ENCODE measurements at places on chromosomes 7 and 10.

- no peak for DNase-seq
Measured at GRCh38 chr7:19322002-19322401, 176.8 kb upstream of the FERD3L start.

DNA sequence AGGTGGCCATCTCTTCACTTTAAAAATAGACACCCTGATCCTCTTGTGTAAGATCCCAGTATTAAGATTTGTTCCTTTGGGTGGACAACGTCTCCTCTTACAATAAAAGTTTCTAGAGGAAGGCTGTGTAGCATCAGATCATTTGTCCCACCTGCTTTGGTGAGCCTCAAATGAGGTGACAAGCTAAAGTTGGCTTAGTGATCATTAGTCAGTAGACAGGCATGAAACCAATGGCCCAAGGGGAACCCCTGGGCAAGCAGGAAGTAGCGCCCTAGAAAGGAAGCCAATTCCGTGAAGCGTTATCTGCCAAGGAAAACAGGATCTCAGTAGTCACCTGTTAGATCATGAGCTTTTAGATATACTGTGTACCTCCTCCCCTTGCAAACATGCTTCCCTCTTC, 66.8 kb downstream of the PCGF5 start:
- no peak for DNase-seq

GRCh38 chr7:64574540-64575099, 11.7 kb upstream of the ZNF680 start:
- no peak for DNase-seq

GRCh38 chr10:7892146-7892545, 73.8 kb downstream of the TAF3 start:
- DNase-seq, result no peak

GRCh38 chr10:88156341-88156740, 292.9 kb downstream of the PTEN start:
- no peak for DNase-seq

DNA sequence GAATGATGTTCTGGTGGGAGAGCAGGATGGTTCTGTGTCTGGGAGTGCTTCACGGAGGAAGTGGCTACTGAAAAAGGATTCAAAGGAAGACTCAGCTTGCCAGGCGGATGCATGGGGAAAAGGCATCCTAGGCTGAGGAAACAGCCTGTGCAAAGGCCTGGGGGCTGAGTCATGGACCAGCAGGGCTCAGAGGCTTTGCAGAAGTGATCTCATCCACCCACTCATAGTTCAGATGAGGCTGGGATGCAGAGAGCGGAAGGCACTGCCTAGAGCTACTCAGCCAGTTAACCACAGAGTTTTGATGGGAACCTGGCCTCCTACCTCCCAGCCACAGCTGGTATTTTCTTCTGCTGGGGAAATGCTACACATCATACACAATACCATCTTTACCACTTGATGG, 15.8 kb upstream of the ADAMTS14 start:
- no peak for DNase-seq

GRCh38 chr7:50822706-50823105, 40.0 kb upstream of the GRB10 start:
- no peak for DNase-seq

DNA sequence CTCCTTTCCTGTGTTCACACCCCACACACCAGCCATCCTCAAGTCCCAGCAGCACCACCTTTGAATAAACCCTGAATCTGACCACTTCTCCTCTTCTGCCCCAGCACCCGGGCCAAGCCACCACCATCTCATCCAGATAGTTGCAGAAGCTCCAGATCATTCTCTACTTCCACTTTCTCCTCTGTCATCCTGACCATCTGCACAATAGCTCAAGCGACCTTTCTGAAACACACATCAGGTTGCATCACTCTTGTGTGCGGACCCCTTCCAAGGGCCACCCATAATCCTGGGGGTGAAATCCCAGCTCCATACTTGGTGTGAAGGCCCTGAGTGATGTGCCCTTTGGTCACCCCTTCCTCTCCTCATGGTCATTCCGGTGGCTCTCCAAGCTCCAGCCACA, 187.4 kb upstream of the GALNT17 start:
- DNase-seq, result no peak

DNA sequence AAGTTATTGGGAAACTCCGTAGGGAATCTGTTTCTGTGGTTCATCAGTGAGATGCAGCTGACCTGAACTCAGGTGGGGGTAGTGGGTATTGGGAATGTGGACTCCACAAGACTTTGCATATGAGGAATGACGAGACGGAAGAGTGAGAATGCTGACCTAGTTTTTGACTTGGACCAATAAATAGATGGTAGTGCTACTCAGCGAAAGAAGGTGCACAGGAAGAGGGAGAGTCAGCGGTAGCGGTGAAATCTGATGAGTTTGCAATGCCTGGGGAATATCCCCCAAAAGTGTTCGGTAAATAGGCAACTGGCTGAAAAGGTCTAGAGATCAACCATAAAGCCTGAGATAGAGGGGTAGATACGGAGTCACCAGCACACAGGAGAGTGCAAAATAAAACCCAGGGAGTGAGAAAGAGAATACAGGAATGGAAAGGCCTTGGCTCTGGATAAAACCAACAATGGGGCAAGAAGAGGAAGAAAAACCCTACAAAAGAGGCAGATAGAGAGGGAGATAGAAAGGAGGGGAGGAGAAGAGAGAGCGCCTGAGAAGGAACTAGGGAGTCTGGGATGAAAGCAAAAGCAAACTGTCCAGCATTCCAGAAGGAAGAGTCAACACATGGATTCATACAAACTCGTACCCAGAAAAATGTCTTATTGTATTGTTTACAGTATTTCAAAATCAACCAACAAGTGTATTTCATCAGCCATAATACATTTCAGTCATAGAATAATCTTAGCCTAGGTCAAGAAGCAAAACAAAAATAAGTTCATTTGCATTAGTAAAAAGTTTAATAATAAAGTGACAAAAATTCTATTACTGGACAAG, 5.4 kb downstream of the ARHGAP21 start:
- DNase-seq, result no peak

DNA sequence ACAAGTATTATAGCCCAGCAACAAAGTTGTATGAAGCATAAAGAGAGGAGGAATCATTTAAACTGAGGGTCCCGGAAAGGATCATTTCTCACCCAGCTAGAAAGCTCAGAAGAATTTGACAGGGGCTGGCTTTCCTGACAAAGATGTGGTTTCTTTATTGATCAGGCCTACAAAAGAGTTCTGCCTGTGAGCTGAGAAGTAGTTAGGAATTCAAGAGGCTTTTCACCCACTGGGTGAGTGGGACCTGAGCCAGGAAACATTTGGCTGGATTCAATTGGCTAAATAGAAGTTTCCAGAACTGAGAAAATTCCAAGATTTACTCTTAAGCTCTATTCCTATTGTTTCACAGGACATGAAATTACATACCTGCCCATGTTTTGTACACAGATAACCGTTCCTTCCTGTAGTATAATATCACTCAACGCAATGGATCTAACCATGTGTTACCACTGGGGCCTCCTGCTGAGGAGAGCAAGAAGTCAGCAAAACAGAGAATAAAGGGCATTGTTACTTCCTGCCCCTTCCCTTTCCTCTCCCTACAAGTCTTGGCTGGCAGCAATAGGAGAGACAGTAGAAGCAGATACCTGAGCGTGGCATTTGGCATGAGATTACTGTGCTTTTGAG, 53.9 kb upstream of the PAPSS2 start:
- DNase-seq, result no peak

- no peak for DNase-seq
Measured at GRCh38 chr10:99709480-99710229, 22.3 kb downstream of the COX15 start.

DNA sequence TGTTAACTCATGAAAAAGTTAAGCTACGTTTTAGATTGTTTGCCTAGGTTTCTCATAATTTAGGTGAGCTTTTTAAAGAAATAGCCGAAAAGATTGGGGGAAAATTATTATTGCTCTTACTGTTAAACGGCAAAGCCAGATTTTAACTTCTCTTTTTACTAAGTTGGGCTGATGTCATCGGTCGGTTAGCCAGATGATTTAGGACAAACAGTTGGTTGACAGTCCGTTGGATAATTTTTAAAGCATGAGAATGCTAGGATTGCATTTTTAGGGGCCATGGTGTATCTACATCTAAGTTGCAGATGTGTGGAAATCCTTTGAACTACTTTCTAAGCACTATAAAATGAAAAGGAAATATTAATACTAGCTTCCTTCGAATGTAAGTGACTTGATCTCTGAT, 280.9 kb upstream of the AKR1E2 start:
- DNase-seq, result no peak

- DNase-seq, result no peak
Measured at GRCh38 chr7:126411821-126412383, 840.8 kb downstream of the GRM8 start.

GRCh38 chr10:31299119-31299518, 19.9 kb upstream of the ZEB1 start:
- no peak for DNase-seq

DNA sequence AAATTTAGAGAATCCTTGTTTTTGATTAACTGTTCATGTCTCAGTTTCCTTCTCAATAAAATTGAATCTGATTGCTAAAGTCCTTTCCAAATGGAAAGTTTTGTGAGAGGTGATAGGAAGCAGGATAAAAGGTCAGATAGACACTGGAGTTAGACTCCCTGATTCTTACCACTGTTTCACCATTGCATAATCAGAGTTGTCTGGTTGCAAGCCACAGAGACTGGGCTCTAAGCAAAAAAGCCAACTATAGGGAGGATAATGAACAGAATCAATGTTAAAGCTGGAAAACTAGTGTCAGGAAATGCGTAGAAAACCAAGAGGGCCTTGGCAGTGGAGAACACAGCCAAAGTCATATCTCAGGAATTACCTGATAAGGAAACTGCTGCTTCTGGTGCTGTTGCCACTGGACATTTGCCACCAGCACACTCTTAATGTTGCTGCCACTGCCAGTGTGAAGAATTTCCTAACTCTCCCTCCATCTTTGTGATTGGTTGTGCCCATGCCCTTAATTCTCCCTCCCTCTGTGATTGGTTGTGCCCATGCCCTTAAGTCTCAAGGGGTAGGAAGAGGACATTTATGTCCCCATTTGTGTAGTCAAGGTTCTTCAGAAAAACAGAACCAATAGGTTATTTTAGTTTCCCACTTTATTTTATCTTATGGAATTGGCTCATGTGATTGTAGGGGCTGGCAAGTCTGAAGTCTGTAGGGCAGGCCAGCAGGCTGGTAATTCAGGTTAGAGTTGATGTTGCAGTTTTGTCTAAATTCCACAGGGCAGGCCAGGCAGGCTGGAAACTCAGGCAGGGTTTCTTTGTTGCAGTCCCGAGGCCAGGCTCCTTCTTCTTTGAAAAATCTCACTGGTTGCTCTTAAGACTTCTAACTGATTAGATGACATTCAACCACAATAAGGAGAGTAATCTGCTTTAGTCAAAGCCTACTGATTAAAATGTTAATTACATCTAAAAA, 639.0 kb downstream of the REEP3 start:
- no peak for DNase-seq

- no peak for DNase-seq
Measured at GRCh38 chr10:110042181-110042580, 34.4 kb downstream of the ADD3 start.

DNA sequence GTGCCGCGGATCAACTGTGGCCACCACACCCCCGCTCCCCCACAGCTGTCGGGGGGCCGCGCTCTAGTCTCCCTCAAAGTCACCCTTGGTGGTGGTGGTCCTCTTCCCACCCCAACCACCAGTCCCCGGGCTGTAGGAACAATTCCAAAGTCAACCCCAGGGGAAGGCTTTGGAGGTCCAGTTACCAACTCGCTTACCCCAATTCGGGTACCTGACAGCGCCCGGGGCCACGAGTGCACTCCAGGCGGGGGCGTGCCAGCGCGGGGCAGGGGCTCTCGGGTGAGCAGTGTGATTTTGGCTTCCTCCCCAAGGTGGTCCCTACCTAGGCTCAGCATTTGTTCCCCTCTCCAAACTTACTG, 584 bp upstream of the ZMIZ1 start:
- DNase-seq, result no peak

GRCh38 chr7:77746824-77747165, 50.5 kb downstream of the RSBN1L start:
- DNase-seq, result no peak

DNA sequence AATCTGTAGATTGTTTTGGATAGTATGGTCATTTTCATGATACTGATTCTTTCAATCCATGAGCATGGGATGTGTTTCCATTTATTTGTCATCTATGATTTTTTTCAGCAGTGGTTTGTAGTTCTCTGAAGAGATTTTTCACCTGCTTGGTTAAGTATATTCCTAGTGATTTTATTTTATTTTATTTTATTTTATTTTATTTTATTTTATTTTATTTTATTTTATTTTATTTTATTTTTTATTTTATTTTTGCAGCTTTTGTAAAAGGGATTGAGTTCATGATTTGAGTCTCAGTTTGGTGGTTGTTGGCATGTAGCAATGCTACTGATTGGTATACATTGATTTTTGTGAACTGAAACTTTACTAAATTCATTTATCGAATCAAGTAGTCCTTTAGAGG, 404.2 kb downstream of the SDK1 start:
- DNase-seq, result no peak

GRCh38 chr7:132402751-132403245, 173.5 kb downstream of the PLXNA4 start:
- no peak for DNase-seq

DNA sequence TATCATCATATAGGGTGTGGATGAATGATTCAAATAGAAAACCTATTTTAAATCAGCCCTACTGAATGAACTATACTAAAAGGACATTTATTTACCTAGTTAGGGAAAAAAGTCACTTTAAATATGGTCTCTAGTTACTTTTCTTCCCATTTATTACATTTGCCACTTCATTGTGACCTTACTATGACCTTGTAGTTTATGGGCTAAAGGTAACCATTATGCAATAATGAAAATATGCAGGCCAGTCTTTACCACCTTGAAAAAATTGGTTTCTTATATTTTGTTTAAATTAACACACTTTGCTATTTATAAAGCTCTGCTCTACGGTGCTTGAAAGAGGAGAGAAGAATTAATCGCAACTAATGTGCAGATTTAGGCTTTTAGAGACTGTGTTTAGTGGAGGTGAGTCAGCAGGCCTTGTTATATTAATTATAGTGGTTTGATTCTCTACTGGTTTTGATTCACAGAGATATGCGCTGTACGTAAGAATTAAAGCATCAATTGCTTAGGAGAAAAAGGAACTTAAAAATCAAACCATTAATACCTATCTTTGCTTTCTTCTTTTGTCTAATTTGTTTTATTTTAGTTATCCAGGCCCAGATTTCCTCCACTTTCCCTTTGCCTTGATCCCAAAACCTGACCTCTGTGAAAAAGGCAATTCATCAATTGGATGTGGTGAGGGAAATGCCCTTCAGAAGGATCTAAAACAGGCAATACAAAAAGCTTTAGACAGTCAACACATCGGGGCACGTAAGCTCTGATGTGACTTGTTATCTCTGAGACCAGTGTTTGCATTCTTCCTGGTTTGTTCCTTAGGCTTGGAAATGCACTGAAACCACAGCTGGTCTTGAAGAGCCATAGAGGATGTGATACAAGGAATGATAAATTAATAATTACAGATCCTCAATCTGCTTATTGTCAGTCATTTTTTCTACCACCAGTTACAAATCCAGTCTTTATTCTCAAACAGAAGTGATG, 141.2 kb upstream of the HDAC9 start:
- DNase-seq, result no peak
